Activated CD4-positive, alpha-beta T cell treated with anti-CD3 and anti-CD28 coated beads for 48 hours (primary cell): ENCODE measurements at places on chromosomes 7 and 10.

GRCh38 chr10:14648946-14649345, 125.8 kb downstream of the FAM107B start:
- no peak for DNase-seq

DNA sequence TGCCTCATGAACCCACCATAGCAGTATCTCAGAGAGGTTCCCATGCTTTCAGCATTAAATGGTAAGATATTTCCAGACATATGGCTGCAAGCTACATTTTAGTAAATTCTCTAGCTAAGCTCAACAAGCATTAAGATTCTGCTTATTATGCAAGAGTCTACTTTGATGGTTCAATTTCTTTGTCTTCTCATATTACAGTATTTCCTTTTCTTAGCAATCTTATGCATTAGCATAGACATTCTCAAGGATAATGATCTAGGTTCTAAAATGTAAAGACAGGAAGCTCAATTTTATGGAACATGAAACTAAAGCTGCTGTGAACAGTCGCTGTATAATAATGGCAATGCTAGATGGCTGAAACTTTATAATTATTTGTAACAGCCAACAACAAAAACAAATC, 39.2 kb downstream of the MEOX2 start:
- DNase-seq: no peak

GRCh38 chr10:49679480-49679893, at the start of gene C10orf53:
TSS of gene C10orf53 (plus strand) at chr10:49679651. CDS start at chr10:49679698, 47 bp downstream.
- peak; percentile 49 for DNase-seq

- DNase-seq: peak; percentile 80
These were observed 135.9 kb upstream of the PODXL start for GRCh38 chr7:131692131-131692960.

DNA sequence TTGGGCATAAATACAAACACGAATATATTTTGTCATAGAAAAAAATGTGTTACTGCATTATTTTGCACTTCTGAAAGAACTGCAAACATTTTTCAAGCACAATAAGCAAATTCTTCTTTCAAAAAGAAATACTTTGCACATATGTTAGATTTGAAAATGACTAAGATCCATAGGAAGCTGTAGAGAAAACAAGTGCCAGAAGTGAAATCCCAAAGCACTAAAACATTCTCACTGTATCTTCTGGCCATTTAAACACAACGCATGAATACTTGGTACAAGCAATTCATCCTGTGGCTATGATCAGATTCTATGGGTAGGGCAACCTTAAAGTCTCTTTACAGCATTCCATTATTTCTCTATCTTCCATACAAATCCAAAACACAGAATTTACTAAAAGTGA, 225.4 kb upstream of the IMMP2L start:
- no peak for DNase-seq

DNA sequence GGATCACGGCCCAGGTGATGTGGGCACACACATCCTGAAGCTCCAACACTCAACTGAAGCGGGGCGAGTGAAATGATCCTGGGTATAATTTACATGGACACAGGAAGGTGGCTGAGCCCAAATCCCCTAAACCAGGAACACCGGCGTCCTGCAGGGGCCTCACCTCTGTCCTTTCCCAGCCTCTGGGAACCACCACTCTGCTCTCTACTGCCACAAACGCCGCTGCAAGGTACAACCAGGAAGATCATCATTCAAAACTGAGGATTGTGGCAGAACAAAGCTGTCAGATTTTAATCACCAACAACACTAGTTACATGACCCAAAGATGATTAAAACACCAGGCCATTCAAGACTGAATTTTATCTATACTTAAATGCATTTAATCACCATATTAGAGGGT, 104.0 kb downstream of the DIP2C start:
- DNase-seq: no peak
